Right cardiac atrium (tissue), 5 donors: ENCODE measurements at places on chromosomes 1 and 21. TPM values are rescaled to one million over a fixed set of nuclear protein-coding genes. Genes with fewer than 3 reads are reported as not detected.
A peak's percentile ranks its signal among the peaks of the same experiment; 100 is the strongest.

DNA sequence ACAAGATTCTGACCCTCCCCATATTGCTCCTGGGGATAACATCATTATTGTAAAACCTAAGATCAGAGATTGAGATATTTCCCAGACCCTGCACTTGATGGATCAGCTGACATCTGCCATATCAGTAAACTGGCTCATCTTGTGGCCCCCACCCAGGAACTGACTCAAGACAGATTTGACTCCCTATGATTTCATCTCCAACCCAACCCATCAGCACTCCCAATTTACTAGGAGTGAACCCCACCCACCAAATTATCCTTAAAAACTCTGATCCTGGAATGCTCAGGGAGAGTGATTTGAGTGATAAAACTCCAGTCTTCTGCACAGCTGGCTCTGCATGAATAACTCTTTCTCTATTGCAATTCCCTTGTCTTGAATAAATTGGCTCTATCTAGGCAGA lies 6.1 kb upstream of the CLCC1 start:
- no peak for DNase-seq

DNA sequence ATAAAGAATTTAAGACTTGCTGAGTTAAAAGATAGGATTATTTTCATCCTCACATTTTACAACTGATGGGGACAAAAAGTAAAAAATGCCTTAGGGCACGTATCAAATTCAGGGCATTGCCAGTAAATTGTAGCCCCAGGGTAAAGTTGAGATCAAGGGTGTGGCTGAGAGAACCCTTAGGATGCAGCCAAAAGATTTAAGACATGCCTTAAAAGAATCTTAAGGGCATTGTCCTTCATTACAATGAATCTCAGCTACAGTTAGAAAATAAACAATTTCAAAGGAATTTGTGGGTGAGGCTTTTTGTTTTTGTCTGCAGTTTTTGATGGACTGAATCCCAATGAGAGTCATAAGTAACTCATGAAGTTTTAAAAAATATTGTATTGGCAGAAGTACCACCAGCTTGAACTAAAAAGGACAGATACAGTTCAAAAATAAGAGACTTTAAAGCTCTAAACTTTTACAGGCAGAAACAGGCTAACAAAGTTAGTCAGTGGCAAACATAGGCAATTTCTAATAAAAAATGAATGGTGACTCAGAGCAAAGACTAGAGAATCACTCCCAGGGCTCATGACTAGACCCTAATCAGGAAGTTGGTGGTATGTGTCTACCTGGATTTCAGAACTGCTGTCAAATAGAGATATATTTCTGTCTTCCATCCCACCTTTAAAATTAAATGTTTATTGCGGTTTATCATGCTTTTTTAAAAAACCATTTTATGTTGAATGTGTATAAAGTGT lies 165.1 kb upstream of the SNX7 start:
- DNase-seq, result no peak

GRCh38 chr21:31185663-31186062 lies 147.4 kb upstream of the KRTAP19-8 start:
- no peak for DNase-seq

ASH1L gene
- total RNA-seq, result 52.8 TPM

DNA sequence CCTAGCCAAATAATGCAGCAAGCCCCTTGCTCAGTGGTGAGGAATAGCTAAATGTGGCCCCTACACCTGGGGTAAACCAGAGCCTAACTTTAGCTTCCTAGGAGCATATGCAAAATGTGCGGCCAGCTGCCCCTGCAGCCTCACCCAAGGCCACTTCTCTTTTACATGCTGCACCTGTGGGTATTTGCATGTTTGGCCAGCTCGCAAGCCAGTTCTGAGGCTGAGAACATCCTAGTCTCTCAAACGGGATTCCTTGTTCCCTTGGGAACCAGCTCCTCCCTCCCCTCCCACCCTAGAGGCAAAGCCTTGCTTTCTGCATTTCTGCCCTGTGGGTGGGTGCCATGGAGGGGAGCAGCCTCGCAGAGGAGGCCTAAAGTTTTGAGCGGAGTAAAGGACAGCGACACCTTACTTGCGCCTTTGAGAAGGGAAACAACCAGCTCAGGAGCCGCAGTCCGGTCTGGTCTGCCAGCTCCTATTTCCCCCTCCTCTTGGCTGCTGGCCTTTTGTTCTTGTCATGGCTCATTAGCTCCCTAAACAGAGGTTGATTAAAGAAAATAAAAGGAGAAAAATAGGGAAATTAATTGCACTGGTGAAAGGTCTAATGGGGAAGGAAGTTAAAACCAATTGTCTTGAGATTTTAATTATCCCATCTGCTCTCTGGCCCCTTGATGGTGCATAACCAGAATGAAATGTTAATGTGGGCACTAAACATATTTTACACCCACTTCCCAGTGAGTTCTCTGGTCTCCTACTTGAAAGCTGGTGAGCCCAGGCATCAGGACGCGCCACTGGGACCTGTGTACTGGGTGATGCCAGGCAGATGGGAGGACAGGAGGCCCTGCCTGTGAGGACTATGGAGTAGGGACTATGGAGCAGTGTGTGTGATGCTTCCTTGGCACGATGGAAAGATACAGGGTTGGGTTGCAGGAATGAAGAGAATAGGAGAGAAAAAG lies 68.7 kb downstream of the TEX35 start:
- DNase-seq, result no peak

DNA sequence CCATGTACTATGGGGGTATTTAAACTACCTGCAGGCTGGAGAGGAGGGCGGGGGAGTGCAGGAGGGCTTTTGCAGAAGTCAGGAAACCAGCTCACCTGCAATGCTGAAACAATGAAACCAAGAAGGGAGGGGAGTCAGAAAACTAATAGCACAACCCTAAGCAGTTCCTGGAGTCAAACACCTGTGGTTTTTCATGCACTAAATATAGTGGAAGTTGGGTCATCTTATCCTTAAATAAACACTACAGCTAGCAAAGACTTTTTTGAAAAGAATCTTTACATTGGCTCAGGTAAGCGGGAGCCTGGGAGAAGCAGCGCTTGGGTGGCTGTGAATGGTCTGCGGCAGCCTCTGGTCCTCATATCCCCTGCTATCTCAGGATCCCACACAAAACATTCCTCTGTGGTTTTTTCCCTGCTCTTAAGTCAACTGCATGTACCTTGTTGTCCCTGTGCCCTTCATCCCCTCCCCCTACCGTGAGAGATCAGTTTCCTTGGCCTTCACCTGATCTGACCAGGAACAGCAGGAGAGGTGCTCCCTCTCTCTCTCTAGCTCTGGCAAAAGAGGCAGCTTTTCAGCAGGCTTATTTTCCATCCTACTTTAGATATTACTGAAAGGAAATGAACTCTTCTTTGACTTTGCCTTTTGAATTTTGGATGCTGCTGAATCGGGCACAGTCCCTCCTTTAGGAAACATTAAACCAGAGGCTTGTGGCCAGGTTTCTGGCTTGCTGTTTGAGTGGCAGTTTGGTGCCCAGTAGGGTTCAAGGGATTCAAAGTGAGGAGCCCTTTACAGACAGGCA lies 26.6 kb downstream of the TENT5C start:
- DNase-seq, result no peak

GRCh38 chr1:156295391-156295947 lies at the start of gene GLMP:
GLMP (minus strand) TSS chr1:156295679; CDS start chr1:156295645, 34 bp downstream.
- peak; percentile 83 for DNase-seq

GRCh38 chr1:38926091-38926490 lies 15.5 kb downstream of the RHBDL2 start:
- no peak for DNase-seq

GRCh38 chr1:183941001-183941400 lies 96.5 kb downstream of the COLGALT2 start:
- no peak for DNase-seq

ADCY10 gene
- total RNA-seq, result 0.29 TPM

GRCh38 chr1:236144033-236144432 lies 1.7 kb downstream of the GPR137B start:
- DNase-seq, result peak; percentile 54

GRCh38 chr1:12771186-12771585 lies 2.4 kb upstream of the PRAMEF12 start:
- no peak for DNase-seq

DNA sequence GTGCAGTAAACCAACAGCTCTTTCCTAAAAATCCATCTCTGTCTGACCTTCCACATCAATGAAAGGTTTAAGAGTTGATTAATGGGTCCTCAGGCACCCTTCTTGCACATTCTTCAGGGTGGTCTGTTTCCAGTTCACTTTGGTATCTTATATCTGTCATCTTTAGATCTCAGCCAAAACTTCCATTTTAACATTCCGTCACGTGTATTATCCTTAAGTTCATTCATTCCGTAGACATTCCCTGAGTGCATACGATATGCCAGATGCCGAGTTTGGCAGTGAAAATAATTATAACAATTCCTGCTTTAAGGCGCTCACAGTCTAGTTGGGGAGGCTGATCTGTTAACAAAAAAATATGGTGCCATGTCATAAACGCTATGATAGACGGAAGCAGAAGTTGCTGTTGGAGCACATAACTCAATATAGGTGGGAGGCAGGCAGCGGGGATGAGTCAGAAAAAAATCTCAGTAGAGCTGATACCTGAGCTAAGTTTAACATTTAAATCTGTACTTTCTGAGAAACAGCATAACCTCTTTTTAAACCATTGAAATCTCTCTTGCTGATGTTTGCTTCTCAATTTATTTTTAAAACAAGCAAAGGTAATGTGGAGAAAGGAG lies 59.6 kb upstream of the HOOK1 start:
- no peak for DNase-seq

TSPAN2 gene
- 17.4 TPM for total RNA-seq

- no peak for DNase-seq
Measured at GRCh38 chr1:81703391-81703755, 97.4 kb upstream of the ADGRL2 start.

GRCh38 chr1:178487070-178487615 lies 9.6 kb downstream of the CLEC20A start:
- DNase-seq, result no peak

DNA sequence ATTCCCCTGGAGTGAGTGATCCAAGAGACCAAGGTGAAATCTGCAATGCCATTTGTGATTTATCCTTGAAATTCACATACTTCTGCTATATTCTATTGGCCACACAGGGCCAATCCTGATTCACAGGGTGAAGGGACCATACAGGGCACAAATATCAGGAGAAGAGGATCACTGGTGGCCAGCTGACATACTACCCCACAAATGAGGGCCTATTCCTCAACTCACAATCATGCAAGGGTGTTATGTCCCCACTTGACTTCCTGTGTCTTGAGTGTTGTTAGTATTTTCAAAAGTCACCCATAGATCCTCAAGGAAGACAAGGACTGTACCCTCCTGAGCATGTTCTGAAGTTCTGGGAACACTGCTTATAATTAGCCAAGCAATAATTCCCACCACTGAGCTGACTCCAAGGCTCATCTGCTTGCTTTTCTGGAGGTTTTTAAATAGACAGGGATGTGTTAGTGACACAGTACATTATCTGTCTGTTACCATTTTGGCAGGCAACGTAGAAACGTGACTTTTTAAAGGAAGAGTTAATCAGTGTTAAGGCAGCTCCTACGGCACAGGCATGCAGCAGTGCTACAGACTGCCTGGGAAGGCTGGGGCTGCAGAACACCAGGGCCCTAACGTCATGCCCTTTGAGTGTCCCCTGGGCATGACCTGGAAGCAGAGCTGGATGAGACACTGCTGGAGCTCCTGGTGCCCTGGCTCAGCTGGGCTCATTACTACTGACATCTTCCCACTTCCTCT lies 137.4 kb downstream of the FAM78B start:
- DNase-seq, result peak; percentile 56

RNF115 gene
- total RNA-seq, result 53.0 TPM

DNA sequence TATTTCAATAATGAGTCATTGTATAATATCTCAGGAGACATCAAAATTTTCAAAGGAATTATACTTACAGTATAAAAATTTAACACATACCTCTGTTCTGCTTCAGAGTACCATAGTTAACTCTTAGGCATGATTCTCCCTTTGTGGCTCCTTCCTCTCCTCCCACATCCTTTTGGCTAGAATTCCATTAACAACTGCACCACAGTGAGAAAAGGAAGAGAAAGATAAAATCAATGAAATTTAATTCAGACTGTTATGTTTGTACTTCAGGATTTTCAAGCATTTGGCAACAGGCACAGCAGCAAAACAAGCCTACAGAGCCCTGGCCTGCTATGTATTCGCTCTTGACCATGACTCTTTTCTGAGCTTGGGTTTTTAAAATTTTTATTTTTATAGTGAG lies 57.2 kb upstream of the SGIP1 start:
- no peak for DNase-seq

PADI2 gene
- 0.25 TPM for total RNA-seq

S100A16 gene
- total RNA-seq, result 56.1 TPM

- DNase-seq, result no peak
Measured at GRCh38 chr1:65425006-65425405, 4.5 kb downstream of the LEPR start.

- DNase-seq, result no peak
Measured at GRCh38 chr1:83901547-83902155, 97.3 kb downstream of the TTLL7 start.

- no peak for DNase-seq
Measured at GRCh38 chr1:57910782-57911181, 486.9 kb upstream of the DAB1 start.

- no peak for DNase-seq
Measured at GRCh38 chr1:57017200-57017599, 51.4 kb upstream of the C8B start.

- DNase-seq, result no peak
Measured at GRCh38 chr1:53562291-53562980, 103.2 kb downstream of the DMRTB1 start.
